ENCODE measurements at places on chromosomes 12 and 14.

DNA sequence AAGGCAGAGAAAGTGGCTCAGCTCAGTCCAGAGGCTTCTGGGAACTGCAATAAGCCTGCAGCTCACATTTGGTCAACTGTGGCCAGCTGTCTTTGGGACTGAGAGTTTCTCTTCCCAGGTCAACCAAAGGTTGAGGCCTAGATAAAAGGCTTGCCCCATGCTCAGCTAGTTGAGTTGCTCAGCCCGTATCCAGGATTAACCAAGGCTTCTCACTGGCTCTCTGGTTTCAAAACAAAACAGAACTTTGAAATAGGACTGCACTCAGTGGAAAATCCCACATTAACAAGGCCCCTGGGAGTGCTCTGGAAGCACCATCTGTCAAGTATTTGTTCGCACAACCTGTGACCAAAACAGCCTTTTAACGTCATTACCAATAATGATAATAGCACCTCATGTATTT is 40.3 kb upstream of the NUAK1 start:
- no peak for DNase-seq

DNA sequence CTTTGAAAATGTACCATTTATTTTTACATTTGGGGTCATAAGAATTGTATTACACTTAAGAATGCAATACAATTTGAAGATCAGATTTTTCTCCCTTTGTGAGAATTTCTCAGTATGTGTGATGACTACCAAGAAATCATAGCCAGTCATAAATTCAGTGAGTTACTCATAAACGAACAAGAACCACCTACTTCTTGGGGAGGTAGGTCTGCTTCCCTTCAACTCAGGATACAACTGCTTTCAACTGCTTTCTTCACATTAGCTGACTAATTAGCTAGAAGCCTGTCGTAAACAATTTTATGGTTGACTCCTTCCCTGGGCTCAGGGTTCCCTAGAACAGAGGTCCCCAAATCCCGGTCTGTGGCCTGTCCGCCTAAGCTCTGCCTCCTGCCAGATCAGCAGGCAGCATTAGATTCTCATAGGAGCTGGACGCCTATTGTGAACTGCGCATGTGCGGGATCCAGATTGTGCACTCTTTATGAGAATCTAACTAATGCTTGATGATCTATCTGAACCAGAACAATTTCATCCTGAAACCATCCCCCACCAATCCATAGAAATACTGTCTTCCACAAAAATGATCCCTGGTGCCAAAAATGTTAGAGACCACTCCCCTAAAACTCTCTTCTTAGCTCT is 3.7 kb downstream of the ANG start:
- no peak for DNase-seq

DNA sequence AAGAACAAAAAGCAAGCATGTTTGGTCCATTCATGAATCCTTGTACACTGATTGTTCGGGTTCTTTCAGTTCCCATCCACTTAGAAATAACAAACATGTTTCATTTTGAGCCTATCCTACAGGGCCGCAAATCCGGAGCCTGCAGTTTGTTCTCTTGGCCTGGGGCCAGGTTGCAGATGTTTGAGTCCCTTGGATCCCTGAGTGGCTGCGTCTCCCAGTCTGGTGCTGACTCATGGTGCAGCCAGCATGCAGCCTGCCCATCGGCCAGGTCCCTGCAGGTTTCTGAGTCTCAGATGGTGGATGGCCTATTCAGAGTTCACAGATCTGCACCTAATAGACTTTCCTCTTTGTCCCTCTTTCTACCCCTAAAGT is 1.9 kb upstream of the DYNC1H1 start:
- DNase-seq, result no peak

GRCh38 chr12:99960311-99960710 is 24.4 kb downstream of the ANKS1B start:
- DNase-seq, result no peak

GRCh38 chr14:79443602-79444001 is 767.7 kb downstream of the DIO2 start:
- no peak for DNase-seq

DNA sequence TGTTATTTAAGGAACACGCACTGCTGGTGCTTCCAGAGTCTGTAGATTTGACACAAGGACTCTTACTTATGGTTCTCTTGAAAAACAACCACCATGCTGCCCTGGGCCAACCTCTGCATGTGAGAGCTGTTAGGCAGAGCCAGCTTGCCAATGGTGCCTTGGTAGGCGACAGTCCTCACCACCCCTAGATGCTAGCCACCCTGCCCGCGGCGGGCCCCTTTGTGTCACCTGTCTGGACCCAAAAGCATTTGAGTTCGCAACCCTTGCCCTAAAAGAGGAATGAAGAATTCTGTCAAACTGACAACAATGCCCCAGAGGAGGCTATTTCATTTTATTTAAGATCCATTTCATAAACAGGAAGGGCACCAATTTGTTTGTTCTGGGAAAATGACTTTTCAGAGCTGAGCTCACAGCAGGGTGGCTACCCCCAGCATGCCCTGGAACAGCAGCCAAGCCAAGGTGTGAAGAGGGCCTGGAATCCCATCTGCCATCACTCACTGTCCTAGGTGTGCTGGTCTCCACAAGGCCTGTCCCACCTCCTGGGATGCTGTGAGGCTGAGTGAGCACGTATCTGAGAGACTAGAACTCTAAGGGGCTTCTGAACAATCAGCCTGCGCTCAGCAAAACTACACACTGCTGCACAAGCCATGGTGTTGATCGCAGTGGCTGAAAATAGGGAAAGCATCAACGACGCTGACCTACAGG is 63.8 kb upstream of the FZD10 start:
- no peak for DNase-seq

DNA sequence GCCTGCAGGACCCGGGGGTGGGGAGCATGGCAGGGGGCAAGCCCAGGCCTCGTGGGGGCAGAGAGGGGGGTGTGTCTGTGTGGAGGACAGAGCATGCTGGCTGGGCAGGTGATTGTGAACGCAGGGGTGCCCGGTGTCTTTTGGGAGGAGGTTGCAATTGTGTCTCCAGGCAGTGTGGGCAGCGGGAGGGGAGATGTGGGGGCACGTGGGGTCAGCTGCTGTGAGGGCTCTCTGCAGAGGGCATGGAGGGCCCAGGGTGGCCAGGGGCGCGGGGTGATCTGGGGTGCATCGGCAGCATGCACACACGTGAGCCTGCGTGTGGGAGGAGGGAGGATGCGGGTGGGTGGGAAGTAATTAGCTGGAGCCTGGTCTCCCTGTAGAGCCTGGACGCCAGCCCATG is 32.2 kb upstream of the DIO3 start:
- no peak for DNase-seq

GRCh38 chr12:105492591-105493545 is 162.4 kb downstream of the C12orf75 start:
- no peak for DNase-seq

DNA sequence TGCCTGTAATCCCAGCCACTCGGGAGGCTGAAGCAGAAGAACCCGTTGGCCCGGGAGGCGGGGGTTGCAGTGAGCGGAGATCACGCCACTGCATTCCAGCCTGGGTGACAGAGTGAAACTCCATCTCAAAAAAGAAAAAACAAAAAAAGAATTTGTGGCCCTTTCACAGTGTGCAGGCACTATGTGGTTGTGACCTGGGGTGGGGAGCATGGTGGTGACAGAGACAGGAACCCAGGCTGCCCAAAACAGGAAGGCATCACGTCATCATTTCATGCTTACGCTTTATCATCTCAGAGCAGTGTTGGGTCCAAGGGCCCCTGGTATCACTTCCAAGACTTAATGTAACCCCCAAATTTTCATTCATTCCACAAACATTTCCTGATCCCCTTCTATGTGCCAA is 175.7 kb upstream of the GSC start:
- DNase-seq, result peak; percentile 9

- no peak for DNase-seq
Measured at GRCh38 chr14:64191756-64192155, 102.4 kb downstream of the ESR2 start.

GRCh38 chr14:22656945-22657731 is 13.0 kb upstream of the OR6J1 start:
- DNase-seq, result no peak

GRCh38 chr12:85281636-85282312 is 1.8 kb downstream of the ALX1 start:
- no peak for DNase-seq

DNA sequence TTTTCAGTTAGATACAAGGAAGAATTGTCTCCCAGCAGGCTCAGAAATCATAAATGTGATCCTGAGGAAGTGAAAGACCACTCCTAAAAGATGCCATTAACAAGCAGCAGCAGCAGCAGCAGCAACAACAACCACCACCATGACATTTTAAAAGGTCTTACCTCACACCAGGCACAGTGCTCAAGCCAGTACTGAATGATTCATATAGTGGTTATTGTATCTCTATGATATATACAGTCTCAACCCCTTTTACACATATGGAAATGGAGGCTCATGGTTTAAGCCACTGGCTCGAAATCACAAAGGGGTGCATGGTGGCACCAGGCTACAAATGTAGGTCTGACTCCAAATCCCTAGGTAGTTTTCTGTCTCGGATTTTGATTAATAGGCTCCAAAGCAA is 126.9 kb downstream of the KTN1 start:
- DNase-seq, result no peak

DNA sequence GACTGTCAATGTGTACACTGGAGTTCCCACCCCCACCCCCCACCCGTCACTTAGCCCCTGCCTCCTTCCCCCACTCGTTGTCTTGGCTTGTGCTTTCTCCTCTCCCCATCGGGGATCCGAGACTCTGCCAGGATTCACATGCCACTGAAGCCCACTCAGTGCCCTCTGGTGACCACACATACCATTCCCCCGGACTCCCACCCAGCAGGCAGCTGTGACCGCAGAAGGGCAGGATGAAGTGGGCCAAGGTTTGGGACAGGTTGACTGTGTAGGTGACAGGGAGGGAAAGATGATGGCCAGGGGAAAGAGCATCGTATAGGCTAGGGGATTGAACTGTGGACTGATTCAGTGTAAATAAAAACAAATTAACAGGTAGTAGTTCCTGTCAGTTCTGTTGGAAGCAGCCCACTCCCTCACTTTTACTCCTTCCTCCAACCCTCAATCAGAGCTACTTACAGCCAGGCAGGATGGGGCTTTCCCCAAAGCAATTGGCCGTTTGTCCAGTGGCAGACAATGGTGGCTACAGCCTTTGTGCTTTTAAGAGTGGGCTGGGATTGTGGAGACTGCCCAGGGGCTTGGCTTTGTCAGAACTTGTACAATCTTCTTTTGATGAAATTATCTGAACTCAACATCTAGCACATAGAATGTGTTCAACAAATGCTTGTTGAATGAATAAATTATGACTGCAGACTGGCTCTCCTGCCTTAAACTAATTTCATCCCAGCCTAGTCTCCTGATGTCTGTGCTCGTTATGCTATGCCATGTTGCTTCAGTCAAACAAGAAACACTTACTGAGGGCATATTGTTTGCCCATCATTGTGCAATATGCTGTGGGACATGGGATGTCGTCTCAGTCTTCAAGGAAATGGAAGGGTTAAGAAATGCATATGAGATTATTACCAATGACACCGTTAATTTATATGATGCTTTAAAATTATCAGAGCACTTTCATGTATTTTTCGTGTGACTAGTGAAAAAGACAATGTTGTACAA is 30.2 kb downstream of the TTC9 start:
- DNase-seq, result no peak

GRCh38 chr14:30330445-30330844 is 228.5 kb upstream of the G2E3 start:
- no peak for DNase-seq

- DNase-seq, result no peak
Measured at GRCh38 chr14:50338587-50338986, 26.5 kb downstream of the DMAC2L start.

GRCh38 chr12:77796775-77797174 is 33.9 kb upstream of the NAV3 start:
- no peak for DNase-seq

DNA sequence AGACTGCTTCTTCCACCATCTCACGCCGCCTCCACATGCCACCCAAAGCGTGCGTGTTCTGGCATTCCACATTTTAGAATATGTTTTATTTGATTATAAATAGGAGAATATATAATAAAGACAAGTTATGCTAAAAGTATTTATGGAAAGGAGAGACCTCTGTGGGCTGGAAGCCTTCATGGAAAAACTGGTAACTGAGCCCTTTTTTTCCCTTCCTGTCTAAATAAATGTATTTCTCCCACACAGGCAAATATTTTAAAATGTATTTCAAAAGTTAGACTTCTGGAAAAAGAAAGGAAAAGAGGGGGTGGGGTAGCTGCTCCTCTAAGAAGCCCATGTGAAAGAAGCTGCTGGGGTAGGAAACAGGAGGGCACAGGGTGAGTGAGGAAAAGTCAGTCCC is 16.1 kb upstream of the NR4A1 start:
- no peak for DNase-seq

DNA sequence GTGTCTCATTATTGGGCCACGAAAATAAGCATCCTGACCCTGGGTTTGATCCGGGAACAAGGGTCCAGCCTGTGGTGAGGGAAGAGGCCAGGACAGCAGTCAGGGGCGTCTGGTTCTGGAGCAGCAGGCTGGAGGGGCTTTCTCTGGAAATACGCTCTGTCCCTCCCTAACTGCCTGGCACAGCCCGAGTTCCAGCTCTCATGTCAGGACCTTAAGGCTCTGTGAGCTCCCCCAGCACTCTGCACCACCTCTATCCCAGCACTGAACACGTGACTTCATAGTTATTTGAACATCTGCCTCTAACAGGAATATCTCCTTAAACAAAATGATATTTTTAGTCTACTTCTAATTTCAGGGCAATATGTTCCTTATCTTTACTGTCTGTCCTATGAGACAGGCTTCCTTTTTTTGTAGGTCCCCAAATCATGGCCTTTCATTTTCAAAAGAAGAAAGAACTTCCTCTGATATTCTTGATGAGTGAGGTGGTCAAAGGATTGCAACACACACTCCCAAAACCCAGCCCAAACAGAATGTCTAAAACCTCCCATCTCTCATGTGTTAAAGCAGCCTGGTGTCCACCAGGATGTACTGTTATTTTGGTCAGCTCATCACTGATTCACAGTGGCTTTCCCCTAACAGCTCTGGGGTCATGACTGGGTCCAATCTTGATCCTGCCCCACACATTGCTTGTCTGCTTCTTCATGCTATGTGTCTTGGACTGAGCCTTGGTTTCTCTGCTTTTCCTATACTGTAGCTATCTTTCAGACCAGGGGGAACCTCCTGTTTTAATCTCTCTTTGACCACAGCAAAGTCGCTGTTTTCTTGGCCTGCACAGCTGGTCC is 9.7 kb downstream of the AQP6 start:
- DNase-seq, result no peak

- no peak for DNase-seq
Measured at GRCh38 chr12:28313631-28314030, 123.4 kb downstream of the CCDC91 start.

GRCh38 chr12:8844665-8845064 is 22.2 kb downstream of the A2ML1 start:
- DNase-seq, result no peak

GRCh38 chr14:53927171-53927570 is 29.5 kb downstream of the BMP4 start:
- DNase-seq, result no peak

- DNase-seq, result no peak
Measured at GRCh38 chr12:115473257-115473956, 789.4 kb upstream of the TBX3 start.

DNA sequence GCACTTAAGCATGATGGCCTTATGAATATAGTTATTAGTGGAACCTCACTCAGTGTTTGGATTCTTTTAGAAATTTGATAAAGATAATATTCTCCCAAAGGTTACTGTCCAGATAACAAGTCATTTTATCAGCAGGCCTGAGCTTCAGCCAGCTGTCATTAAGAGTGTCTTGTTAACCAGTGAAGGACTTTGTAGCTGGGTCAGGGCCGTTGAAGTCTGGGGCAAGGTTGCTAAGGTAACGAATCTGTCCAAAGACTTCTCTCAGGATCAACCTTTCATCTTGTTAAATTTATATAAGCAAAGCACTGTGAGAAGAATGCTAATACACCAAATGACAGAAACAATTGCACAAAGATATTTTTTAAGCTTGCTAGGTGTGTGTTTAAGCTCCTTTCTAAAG is 271.3 kb upstream of the TMPO start:
- DNase-seq, result no peak

All from stimulated activated CD8-positive, alpha-beta memory T cell treated with anti-CD3 and anti-CD28 coated beads, Interleukin-7, amount 100 ng/mL, for 1 hour (primary cell).